ENCODE measurements at places on chromosomes 11 and 22.

GRCh38 chr22:27075028-27075678 lies 417.8 kb downstream of the MIAT start:
- DNase-seq = peak; percentile 9

GRCh38 chr11:70307176-70307575 lies 36.7 kb downstream of the PPFIA1 start:
- no peak for DNase-seq

GRCh38 chr22:40022536-40023240 lies 27.9 kb downstream of the FAM83F start:
- DNase-seq = no peak

DNA sequence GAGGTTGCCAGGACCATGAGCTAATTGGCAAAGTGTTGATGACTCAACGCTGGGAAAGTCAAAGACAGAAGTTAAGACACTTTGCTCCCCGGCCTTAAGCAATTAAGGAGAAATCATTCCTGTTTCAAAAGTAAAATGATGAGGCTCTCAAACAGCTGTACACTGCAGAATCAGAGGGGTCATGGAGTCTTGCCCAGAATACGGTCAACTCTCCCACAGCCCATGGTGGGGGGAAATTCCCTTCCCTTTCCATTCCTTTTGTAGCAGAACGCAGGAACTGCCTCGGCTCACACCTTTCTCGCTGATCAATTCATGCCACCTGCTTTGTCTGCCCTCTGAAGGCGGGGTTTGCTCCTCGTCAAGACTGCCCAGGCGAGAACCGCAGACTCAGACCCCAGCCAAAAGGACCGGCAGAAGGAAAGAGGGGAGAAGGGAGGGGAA lies 52.8 kb downstream of the MN1 start:
- DNase-seq = no peak

DNA sequence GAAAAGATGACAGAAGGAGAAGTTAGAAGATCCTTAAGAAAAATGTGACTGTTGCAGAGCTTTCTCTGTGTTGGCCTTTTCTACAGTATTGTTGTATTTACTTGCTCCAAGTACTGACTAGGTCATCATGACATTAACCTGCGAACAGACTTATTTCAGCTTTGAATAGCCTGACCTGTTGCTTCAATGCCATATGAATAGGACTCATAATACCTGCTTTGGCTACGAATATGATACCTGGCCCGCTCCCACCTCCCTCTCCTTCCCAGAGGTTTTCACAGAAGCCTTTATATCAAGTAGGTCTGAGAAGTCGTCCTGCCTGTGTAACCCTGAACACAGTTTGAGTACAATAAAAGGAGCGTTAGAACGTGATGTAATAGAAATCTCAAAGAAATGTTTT lies 169.6 kb upstream of the PGR start:
- no peak for DNase-seq

Data from OCI-LY7 (cell line).